Panc1 (cell line): ENCODE measurements at places on chromosomes 6 and 20.

GRCh38 chr6:44456070-44456965 is 68.8 kb downstream of the CDC5L start:
- DNase-seq, result no peak

DNA sequence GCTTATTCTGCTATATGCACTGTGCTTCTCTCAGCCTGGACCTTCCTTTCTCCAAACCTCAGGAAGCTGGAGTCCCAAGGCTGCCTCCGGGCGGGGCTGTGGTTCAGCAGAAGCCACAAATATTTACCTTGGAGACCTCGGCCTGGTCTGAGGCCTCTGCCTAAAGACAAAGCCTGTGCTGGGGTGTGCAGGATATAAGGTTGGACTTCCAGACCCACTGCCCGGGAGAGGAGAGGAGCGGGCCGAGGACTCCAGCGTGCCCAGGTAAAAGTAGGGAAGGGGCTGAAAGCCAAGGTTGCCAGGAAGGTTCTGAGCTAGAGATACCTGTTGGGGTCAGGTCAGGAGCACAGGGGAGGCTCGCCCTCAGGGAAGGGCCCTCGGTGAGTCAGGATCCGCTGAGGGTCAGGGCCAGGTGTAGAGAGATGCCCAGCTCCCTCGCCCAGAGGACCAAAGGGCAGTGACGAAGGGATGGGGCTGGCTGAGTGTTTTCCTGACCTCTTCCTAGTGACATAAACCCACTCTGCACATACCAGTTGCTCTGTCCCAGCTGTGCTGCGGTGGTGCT is at the start of gene BPIFB1:
TSS of gene BPIFB1 (plus strand) at position 224 of the 565 bp plus-strand sequence. CDS start 2,860 bp downstream, outside the sequence.
- DNase-seq, result no peak

DNA sequence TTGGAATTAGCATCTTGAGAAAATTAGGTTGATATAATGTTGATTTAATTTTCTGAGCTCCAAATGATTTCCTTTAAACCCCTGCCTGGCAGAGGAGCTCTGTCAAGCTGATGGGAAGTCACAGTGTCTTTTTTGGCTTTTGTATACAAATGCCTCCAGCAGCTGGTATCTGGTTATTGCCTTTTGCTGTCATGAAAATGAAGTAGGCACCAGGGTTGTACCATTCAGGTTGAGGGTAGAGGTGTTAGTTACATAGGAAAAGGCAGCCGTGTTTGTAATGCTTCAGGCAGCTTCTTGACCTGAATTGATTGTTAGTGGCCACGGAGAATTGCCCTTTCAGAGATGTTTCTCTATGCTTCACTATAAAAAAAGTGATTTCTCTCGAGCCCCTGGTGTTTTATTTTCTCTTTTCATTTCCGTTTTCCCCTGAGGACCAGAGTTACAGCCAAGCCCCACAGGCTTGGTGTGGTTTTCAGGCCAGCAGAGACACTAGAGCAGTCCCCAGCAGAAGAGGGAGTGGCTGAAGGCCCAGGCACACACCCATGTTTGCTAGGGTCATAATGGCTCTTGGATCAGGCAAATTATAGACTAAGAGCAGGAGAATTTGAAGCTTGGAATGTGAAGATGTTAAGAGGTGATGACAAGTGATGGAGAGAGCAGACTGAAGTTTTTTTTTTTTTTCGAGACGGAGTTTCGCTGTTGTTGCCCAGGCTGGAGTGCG is 21.6 kb downstream of the CMTR1 start:
- DNase-seq, result no peak

DNA sequence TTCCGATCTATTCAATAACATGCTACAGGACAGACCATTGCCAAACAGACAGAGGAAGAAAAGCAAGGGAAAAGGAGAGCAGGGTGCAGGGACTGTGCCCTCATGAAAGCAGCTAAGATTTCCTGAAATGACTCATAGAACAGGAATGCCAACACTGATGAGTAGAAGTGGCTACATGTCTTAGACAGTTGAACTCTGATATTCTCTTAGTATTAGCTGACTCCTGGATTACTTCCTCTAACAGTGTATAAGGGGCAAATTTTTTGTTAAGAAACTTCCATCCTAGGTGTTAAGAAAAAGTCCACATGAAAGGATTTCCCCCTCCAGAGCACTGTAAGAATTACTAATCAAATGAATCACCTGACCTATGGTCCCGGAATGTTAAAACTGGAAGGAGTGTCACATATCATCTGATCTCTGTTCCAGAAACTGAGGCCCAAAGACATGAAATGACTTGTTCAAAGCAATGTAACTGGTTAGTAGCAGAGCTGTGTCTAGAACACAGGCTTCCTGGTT is 224.9 kb downstream of the IBTK start:
- DNase-seq, result no peak

DNA sequence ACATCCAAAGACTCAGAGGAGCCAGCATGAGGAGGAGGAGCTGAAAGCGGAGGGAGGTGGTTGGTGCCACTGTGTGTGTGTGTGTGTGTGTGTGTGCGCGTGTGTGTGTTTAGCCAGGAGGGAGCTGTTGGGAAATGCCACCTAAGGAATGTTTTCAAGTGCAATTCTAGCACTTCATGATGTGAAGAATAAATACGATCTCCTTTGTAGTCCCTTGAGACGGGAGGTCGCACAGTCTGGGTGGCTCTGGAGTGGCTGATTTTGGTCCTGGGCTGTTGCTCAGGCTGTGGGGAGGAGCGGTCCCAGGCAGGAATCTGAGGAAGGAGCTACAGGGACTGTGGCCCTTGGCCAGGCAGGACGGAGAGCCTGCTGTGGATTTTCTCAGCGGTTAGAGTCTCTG is 93.7 kb downstream of the PPP1R14C start:
- no peak for DNase-seq

GRCh38 chr6:160505970-160506369 is 157.8 kb downstream of the SLC22A3 start:
- no peak for DNase-seq

DNA sequence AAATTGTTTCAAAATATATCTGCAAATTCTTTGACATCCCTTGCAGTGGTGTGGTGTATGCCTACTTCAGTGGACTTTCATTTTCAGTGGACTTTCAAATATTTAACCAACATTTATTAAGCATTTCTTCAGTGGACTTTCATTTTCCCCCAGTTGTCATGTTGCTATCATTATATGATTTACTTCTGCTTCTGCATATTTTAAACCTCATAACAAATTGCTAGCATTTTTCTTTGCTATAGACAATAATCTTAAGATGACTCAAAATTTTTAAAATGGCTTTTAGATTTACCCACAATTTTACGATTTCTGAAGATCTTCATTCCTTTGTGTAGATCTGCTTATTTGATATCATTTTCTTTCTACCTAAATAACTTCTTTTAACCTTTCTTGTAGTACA is 592.7 kb upstream of the SLC35B3 start:
- DNase-seq, result no peak

GRCh38 chr6:13273931-13274706 is 54.2 kb downstream of the TBC1D7 start:
- no peak for DNase-seq

- no peak for DNase-seq
Observed at GRCh38 chr6:69783108-69783507, 13.7 kb downstream of the LMBRD1 start.

DNA sequence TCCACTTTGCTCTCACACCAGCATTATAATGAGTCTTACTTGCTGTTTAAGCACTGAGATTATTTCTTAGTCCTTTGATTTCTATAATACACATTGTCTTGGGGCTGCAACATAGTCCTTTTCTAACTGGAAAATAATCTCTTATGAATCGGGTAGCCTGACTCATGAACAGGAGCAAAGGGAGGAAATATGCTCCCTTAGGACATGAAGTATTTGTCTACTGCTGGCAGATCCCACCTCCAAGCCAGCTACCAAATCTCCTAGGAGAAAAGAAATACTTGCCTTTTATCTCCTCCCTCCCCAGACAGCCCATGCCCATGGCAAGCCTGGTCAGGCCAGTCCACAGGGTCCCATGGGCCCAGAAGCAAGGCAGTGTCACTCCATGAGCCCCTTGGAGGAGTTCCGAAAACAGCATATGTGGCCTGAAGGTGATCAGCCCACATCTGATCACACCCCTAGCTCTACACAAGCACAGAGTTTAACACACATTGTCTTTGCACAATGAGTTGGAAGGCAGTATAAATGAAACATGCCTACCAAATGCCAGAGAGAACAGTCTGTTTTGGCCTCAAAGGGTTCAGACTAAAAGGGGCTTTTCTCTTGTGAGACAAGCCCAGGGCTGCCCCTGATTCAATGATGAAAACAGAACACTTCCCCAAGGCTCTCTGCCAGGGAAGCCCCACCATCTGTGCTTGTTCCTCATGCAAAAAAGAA is 37.1 kb upstream of the SLC4A11 start:
- DNase-seq, result no peak

DNA sequence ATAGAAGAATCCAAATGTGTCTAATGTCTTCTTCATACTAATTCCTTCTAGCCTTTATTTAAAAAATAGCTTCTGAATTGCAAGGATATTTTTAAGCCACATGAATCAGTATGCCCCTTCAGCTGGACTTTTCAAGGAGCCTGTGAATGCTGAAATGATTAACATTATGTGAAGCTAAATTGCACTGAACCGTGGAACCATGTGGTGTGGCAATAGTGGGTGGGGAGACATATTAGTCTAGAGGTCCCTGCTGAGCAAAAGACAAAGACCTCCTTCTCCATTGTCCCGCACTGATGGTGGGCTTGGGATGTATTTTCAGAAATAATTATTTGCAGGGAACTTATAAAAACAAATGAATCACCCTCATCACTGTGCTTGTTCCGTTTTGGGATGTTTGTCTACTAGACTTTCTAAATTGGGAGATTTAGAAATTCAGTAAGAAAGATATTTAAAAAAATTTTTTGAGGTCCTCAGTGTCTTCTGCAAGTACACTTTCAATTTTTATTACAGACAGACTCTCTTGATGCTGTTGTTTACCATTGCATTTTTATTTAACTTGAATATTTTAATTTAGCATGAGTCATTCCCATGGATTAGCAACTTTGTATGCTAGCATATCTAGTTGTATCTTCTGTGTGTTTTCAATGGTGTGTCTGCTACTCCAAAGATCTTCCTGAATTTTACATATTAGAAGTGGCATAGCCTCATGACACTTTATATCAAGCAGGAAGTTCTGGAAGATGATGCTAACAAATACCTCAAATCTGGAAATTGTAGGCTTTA is 238.1 kb downstream of the LAMA2 start:
- DNase-seq, result no peak

GRCh38 chr6:51541847-51542246 is 545.6 kb downstream of the PKHD1 start:
- DNase-seq, result no peak

GRCh38 chr6:73932866-73933265 is 236.9 kb downstream of the CD109 start:
- DNase-seq, result no peak

GRCh38 chr6:127518191-127518709 is 885 bp downstream of the MTCL3 start:
- DNase-seq, result no peak

DNA sequence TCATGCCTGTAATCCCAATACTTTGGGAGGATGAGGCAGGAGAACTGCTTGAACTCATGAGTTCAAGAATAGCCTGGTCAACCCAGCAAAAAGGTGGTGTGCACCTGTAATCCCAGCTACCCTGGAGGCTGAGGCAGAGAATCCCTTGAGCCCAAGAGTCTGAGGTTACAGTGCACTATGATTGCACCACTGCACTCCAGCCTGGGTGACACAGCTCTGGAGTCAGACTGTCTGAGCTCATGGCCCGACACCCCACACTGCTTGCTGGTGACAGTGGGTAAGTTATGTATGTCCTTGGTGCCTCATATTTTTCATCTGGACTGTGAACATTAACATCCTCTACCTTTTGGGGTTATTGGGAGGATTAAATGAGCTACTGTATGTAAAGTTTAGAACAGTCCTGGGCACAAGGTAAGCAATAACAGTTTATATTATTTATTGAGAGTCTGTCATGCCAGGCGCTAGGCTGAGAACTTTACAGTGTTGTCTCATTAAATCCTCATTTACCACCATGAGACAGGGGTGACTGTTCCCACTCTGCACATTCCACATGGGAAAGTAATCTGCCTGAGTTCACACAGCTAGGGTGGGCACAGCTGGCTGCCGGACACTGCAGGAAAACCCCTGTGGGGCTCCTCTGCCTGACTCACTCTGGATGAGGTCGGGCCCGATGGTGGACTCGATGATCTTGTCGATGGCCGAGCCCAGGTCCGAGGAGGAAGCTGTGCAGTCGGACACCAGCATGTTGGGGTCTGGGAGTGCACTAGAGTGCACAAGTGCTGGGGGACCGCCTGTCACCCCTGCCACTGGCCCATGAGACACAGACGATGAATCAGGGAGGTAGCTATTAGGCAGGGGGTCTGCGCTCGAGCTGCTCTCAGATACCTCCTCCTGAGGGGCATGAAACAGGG is 2.9 kb downstream of the ZNF335 start:
- no peak for DNase-seq

DNA sequence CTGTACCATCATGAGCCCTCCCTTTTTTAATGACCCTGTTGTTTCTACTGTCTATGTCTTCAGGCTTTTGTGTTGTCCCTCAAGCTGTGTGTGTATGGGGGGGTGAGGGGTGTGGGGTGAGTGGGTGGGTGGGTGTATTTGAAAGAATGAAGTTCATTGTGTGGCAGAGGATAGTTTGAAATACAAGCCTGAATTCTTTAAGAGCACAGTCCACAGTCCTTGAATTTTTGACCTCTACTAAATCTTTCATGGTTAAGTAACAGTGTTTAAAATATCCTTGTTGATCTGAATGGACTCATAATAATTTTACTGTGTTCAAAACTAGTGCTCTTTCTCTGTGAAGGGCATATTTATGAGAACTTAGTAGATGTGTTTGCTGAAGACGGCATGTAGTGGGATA is 10.0 kb downstream of the MRAP2 start:
- DNase-seq, result no peak

DNA sequence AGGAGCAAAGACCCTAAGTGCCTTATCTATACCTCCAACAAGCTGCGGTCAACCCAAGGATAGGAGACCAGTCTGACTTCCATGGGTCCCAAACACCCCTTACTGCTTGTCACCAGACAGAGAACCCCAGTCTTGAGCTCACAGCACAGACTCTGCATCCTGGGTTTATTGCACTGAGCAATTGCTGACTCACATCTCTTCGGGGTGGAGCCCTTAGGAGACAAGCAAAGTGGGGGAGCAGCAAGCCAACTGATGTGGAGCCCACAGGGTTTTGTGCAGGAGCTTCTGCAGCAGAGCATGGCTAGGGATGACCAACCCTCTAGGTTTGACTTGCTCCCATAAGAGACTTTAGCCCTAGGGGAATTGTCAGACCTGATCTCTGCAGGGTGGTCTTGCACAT is 38.6 kb upstream of the EYS start:
- no peak for DNase-seq

- DNase-seq, result no peak
Observed at GRCh38 chr6:130906736-130907381, 79.7 kb downstream of the SMLR1 start.

DNA sequence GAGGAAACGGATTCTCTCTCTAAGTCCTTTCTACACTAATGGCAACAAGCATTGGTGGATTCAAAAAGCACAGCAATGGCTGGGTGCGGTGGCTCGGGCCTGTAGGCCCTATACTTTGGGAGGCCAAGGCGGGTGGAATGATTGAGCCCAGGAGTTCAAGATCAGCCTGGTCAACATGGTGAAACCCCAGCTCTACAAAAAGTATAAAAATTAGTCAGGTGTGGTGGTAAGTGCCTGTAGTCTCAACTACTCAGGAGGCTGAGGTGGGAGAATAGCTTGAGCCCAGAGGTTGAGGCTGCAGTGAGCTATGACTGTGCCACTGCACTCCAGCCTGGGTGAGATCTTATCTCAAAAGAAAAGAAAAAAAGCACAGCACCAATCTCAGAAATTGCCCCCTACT is 19.3 kb downstream of the PAQR8 start:
- no peak for DNase-seq
